ENCODE measurements at places on chromosomes 4 and X.

DNA sequence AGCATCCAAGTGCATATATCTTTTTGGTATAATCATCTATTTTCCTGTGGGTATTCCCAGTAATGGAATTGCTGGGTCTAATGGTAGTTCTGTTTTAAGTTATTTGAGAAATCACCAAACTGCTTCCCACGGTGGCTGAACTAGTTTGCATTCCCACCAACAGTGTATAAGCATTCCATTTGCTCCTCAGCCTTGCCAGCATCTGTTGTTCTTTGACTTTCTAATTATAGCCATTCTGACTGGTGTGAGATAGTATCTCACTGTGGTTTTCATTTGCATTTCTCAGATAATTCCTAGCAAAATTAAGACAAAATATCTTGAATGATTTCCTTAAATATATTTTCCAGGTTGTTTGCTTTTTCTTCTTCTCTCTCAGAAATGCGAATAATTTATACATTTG lies 341.1 kb downstream of the GBA3 start:
- no peak for DNase-seq

GRCh38 chr4:2800691-2801596 lies 8.1 kb downstream of the SH3BP2 start:
- DNase-seq: peak; percentile 82

DNA sequence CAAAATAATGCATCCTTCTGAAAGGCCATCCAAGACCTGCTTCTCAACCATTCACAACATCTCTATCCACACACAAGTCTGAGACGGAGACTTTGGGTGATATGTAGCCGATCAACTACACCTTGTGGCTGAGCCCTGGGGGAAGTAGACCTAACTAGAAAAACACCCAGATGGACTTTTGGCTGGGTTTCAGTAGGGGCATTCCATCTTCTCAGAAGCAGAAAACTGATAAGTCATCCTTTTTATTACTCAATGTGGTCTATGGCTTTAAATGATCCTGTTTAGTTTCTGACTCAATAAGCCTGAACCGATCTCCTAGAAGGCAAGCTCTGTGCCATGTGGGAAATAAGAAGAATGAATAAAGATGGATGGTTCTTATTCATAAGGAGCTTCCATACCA lies 82.5 kb upstream of the AFF2 start:
- DNase-seq: no peak

DNA sequence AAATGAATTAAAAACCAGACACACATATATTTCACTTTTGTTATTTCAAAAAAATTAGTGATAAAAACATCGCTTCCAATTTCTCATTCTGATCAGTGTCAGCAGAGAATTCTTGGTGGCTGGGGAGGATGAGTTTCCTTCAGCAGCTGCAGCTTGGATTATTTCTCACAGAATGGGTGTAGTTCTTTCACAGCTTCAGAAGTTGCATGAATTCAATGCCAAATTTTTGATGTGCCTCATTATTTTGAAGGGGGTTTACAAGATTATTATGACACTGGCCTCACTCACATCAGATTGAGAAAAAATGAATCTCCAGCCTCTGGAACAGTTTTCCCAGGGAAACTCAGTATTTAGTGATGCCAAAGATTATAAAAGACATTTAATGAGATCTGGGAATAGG lies 184.9 kb upstream of the WDFY3 start:
- no peak for DNase-seq

DNA sequence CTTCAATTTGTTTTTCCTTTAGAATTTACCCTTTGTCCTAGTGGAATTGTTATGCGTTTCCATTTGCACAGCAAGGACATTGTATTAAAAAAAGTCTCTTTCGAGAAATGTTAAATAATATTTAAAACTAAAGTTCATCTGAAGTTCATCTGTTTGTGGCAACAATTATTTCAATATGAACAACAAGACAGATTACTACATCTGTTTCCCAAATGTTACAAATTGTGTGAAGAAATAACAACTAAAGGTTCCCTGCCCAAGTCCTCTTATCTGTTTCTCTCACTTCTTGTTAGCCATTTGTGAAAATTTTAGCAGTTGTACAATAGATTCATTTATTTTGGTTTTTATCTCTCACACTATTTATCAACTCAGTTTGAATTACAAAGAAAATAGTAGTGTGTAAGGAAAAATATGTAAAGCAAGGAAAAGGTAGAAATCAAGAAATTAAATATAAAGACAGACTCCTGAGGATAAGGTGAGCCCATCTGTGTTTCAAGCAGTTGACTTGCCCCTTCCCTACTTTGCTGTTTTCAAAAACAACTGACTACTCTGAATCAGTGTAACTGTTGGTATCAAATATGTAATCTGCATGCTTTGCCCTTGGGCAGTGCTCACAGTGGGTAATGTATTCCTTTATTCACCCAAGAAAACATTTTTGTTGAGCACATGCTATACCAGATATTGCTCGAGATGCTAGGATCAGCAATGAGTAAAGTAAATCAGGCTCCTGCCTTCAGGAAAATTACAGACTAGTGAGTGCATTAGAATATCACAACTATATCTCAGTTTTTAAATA lies 118.9 kb upstream of the PCDH7 start:
- DNase-seq: no peak

DNA sequence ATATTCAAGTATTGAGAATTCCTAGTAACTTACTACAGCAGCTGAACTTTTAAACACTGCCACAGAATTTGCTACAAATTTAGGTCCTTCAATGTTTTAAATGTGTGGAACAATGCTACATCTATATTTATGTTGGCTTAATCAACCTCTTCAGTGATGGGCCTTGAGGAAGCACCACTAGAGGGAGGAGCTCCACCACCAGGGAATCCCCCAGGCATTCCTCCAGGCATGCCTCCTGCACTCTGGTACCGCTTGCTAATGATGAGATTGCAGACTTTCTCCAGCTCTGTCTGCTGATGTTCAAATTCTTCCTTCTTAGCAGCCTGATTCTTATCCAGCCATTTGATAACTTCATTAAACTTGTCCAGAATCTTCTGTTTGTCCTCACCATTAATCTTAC lies 190.8 kb downstream of the HTR2C start:
- no peak for DNase-seq

DNA sequence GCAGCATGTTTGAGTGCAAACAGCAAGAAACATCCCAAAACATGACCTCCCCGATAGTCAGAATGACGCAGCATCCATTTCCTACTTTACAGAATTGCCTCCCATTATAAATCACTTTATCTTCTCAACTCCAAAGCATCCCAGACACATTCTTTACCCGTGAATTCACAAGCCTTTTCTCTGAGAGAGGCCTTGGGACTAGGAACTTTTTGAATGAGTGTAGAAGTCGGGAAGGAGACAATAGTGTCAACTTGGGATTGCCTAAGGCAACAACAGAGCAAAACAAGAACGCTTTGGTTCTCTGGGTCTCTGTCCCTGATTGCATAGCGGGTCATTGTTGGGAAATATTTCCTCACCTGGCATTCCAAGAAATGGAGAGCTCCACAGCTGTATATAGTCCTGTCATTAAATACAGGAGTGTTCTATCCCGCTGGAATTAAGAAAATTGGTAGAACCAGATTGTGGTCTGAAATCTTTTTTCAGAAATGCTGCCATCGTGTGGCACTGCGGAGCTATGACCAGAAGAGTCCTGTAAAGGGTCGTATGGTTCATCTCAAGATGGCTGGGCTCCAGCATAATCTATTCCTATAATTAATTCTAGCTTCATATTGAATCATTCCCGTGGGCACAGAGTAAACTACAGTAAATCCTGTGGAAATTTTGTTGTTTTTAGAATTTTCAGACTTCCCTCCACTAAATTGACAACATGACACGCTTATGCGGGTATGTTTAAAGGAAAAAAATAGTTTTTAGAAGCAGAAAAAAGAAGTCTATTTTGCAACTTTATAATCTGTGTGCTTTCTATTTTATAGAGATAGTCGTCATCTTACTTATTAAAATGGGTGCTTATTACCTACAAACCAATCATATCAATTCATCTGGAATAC lies 2.0 kb upstream of the SPP1 start:
- peak; percentile 43 for DNase-seq

DNA sequence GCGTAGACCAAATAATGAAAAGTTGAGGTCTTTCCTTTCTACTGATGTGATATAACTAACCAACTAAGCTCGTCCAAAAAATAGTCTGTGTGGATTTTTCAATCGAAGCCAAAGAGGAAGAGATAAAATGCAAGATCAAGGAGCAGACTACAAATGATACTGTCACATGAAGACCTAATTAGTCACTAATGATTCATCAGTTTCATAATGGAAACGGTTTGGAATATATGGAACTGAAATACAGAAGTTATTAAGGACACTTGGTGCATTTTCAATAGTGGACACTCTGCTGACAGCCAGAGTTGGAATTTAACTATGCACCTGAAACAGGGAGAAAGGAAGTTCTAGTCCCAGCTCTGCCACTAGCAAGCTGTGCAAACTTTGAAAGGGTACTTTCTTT lies 119.8 kb downstream of the GUCY2F start:
- no peak for DNase-seq

DNA sequence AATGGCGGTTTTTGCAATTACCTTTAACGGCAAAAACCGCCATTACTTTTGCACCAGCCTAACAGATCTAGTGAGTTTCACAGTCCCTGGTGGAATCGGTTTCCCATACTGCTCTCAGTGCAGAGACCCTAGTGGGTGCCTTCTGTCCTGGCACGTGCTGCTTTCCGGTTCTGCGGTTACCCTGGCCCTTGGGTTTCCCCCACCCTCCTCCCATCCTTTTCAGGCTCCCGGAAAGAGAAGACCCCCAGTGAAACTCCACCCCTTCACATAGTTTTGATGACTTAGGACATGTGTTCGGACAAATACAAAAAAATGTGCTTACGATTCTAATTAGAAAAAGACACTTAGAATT lies 36.9 kb downstream of the NLGN3 start:
- DNase-seq: no peak

GRCh38 chr4:93243262-93243661 lies 585.3 kb upstream of the ATOH1 start:
- no peak for DNase-seq

GRCh38 chr4:173051716-173052115 lies 116.9 kb upstream of the GALNT7 start:
- DNase-seq: no peak

DNA sequence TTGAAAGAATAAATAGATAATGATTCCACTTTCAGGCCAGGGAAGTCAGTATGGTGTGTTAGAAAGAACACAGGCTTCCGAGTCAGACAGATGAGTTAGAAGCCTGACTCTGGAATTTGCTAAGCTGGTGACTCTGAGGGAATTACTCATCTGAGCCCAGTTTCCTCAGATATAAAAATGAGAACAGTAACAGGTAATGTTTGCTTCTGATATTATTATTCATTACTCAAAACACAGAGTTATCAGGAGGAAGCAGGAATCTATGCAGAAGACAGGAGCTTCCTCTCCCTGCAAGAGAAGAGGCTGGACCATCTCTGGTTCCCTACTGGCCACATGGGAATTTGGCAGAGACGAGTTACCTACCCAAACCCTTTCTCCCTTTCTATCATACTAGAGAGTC lies 163.1 kb downstream of the EVC2 start:
- DNase-seq: no peak

GRCh38 chr4:95129821-95130311 lies 372.1 kb downstream of the BMPR1B start:
- DNase-seq: no peak

DNA sequence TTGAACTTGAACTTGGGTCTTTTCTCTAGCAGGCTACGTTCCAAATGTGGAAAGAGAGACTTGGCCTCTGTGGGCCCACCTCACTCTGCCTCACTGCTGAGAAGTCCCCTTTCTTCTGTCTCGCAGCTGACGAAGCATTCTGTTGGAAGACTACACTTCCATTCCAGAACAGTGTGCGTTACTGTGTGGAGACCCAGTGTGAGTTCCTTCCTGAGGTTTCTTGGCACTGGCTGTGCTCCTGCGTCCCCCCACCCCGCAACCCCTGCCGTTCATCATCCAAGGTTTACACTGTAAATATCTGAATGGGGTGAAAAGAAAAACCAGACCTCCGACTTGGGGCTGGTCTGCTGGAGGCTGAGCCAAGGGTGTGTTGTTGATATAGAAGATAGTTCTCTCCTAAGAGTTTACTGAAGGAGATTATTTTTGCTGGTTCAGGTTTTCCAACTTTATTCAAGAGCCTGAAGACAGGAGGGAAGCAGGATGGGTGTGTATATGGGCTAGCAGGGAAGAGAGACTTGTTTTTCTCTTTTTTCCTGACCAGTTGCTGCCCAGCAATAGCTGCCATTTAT lies 34.7 kb downstream of the NHSL2 start:
- no peak for DNase-seq

DNA sequence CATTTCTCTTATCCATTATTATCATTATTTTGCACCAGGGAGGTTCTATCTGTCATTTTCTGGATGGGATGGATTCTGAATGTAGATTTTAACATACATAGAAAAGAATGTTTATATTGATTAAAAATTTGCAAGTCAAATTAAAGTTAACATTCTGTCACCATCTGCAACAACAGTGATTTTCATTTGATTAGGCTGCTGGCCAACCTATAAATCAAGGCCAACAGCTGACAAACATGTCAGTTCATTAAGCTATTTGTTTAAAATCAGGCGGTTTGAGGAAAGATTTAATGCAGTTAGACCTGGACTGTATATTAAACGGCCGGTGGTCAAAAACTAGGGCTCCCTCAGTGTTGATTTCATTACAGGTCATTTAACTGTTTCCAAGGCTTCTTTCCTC lies 109.5 kb upstream of the CBR4 start:
- DNase-seq: no peak

GRCh38 chr4:80266902-80267380 lies 477 bp downstream of the FGF5 start:
- peak; percentile 24 for DNase-seq

DNA sequence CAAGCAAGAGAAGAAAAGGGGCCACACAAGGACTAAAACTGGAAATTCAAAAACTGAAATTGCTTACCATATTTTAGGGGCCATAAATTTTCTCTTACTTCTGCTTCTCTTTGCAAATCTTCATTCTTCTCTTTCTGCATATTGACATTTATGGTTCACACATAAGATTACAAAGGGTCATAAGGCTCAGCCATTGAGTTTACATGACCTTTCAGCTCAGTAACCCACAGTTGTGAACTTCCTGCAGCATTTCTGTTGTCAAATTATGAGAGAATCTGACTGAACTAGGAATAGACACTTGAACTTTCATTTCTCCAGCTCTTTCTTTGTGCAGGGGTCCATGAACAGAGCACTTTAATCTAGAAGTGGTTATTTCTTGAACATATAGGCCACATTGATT lies 434.8 kb upstream of the CT83 start:
- DNase-seq: no peak

- DNase-seq: no peak
Measured at GRCh38 chr4:1364217-1364616, 17.2 kb downstream of the UVSSA start.

DNA sequence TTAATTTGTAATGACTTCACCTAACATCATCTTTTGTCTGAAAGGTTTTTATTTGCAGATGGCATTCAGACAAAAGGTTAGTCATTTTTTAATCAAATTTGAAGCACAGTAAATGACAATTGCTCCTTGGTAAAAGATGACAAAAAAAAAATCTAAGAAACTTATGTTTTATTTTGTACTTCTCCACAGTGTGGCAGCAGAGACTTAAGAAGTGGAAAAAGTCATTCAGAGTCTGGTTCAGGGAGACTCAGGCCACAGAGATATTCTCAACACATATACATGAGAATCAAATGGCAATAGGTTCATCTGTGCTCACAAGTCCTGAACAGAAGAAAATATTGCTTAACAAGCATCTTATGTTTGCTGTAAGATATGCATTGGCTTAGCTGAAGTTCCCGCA lies 436.2 kb downstream of the KCNIP4 start:
- peak; percentile 5 for DNase-seq

Data from GM13976 (cell line).